B cell (primary cell): ENCODE measurements at places on chromosomes 7 and 10. TPM values are rescaled to one million over a fixed set of nuclear protein-coding genes. Genes with fewer than 3 reads are reported as not detected.

GRCh38 chr10:132316133-132316532, 8.4 kb upstream of the STK32C start:
- no peaks in the 10 kb centered on the region for H3K27me3 ChIP-seq
- no peak overlapping the region for H3K27ac ChIP-seq
- no peak overlapping the region for H3K4me3 ChIP-seq
- H3K4me1 ChIP-seq: no peaks in the 10 kb centered on the region
- no peaks in the 10 kb centered on the region for H3K36me3 ChIP-seq
- no peak for DNase-seq

GRCh38 chr7:93461350-93461749, 113.2 kb downstream of the CALCR start:
- H3K27ac ChIP-seq: no peak overlapping the region
- H3K4me3 ChIP-seq: no peak overlapping the region
- no peaks in the 10 kb centered on the region for H3K4me1 ChIP-seq
- no peaks in the 10 kb centered on the region for H3K27me3 ChIP-seq

The HOXA2 gene
- total RNA-seq: not detected in 2 replicates

The MUC12 gene
- not detected in 2 replicates for total RNA-seq

The AGBL3 gene
- 10.9 and 11.1 TPM in 2 replicates for total RNA-seq

DNA sequence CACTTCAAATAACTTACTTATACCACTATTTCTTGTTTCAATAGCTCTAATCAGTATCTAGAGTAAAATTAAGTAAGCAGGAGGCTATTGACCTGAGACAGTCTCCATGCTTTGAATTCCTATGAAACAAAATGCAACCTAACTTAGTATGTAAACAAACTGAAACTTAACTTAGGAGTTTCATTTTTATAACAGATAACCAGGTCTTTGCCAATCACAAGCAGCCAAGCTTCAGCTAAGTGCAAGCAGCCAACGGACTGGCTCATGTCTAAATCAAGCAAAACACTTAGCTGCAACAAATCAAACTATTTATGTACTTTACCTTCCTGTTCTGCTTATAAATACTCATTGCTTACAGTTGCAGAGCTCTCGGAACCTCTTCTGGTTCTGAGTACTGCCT, 4.4 kb upstream of the GSTK1 start:
- peak; percentile 42 for DNase-seq
- peak overlapping the region; percentile 53 for H3K27ac ChIP-seq
- H3K27me3 ChIP-seq: no peaks in the 10 kb centered on the region
- H3K36me3 ChIP-seq: no peaks in the 10 kb centered on the region
- peaks cover 46% of the 10 kb centered on the region for H3K4me1 ChIP-seq
- H3K4me3 ChIP-seq: no peak overlapping the region
